ENCODE measurements at places on chromosomes 2 and 18.

- DNase-seq: no peak
Observed at GRCh38 chr2:98058191-98058975, 28.6 kb upstream of the VWA3B start.

- no peak for DNase-seq
Observed at GRCh38 chr2:141015341-141016047, 1115.3 kb downstream of the LRP1B start.

DNA sequence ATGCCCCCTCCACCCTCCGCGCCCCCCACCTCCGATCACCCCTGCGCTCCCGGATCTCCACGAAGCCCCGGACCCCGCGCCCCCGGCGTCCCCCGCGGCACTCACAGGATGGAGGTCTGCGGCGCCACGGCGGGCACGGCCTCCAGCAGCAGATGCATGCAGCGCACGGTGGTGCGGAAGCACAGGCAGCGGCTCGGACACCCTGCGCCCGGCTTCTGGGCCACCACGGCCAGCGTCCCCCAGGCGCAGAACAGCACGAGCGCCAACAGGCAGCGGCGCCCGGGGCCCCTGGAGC lies 217 bp downstream of the PXDN start:
- no peak for DNase-seq

DNA sequence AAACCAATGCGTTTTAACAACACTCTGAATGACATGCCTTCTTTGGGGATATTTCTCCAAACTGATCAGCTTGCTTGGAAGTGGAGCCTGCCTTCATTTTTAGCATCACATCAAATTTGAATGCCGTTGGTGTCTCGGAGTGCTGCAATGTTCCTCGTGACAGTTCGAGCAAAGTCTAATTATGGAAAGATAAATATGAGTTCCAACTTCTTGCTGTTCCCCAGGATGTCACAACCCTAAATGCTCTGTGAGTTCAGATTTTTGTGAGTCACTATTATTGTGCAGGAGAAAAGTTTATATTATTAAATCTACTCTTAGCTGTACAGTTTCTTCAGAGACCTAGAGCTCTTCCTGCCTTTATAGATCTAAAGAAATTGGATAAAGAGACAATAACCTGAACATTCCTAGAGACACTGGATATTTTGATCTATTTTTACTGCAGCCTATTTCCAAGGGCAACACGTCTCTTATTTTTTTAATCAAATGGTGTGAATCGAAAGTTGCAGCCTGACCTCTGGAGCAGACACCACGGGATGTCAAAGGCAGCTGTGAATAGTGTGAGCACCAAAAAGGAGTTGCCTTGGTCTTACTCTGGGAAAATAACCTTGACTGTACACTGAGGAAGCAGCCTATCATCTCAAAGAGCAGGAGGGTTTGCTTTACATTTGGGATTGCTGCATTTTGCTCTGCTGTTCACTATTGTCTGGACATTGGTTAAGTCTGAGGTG lies 330.1 kb downstream of the TDRD15 start:
- no peak for DNase-seq

GRCh38 chr2:223044092-223044836 lies 7.7 kb upstream of the KCNE4 start:
- DNase-seq: no peak

DNA sequence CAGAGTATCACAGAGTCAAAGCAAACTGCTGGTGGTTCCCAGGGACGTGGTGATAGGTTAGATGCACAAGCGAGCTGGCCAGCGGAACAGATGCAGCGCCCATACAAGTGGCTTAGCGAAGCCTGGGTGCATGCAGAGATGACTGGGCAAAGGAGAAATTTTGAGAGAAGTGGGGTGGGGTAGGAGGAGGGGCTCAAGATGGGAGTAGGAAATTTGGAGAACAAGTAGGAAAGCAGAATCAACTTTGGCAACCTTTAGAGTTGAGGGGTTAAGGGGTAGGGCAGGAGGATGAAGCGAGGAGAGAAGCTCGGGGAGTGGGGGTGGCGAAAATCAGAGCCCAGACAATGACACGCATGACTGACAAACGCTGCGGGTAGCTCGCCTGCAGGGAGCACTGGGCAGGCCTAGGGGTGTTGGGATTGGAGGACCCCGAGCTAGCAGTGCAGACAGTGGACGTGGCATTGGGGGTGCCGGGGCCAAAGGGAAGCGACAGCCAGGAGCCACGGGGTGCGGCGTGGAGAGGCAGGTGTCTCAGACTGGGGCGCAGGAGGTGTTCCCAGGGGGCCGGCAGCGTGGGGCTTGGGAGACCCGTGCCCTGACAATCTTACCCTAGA lies 431 bp downstream of the FAM98A start:
- DNase-seq: peak; percentile 15

DNA sequence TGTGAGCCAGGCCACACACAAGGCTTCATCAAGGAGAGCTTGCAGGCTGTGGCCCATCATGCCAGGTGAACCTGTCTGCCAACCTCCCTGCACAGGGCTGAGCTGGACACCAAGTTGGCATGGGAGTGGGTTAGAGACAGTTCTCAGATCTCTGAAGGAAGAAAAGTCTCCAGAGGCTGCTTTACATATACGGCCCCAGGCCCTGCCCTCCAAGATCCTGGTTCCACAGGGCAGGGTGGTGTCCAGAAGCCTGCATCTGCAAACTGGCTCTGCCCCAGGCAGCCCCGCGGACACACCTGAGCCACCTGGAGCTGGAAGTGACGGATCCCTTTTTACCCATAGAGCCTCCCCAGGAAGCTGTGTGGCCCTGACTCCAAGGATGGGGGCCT lies 24.2 kb upstream of the HES6 start:
- no peak for DNase-seq

- DNase-seq: no peak
Observed at GRCh38 chr2:174395969-174396630, 570 bp downstream of the SCRN3 start.

DNA sequence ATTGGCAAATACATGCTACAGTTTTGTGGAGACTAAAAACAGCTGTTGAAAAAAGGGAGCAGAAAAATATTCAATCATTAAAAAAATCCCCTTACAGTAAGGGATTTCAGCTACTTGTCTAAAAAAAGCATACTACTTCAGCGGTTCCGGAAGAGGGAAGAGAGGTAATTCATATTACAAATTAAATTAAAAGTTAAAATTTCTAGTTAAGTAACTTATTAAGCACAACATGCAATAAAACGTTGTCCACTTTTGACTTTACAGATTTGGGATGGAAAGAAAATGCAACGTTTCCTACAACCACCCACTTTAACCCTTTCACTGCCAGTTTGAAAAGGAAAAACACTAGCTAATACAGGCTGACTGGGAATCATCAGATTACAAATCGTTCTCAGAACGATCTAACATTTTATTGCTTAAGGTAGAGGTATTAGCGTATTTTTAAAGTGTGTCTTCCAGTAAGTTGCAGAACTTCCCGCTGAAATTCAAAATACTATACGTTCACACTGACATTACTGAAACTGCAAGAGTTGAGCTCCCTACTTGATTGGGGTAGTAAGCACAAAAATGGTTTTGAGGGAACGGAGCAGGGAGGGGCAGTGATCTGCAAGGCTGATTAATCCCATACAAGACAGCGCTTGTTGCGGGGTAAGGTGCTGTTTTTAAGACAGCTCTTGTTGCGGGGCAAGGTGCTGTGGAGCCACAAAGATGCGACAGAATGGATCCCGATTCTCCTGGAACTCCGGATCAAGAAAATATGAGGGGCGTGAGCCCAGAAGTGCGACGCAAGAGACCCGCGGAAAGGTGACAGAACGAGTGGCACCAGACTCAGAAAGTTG lies 743 bp downstream of the HADHA start:
- DNase-seq: no peak

DNA sequence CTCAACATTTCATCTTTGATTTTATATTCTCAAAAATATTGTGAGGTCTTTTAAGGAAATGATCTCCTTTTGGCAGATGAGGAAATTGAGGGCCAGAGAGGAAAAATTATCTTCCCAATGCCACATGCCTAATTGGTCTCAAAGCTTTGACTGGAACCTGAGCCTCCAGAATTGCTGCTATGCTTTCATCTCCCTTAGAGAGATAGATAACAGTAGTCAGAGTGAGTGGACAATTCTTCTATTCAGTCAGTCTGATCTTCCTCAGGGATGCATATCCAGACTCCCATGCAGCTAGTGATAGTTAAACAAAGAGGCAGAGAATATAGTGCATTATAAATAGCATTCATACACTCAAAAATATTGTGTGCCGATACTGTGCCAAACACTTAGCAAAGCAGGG lies 3.8 kb upstream of the CLASP1 start:
- no peak for DNase-seq

DNA sequence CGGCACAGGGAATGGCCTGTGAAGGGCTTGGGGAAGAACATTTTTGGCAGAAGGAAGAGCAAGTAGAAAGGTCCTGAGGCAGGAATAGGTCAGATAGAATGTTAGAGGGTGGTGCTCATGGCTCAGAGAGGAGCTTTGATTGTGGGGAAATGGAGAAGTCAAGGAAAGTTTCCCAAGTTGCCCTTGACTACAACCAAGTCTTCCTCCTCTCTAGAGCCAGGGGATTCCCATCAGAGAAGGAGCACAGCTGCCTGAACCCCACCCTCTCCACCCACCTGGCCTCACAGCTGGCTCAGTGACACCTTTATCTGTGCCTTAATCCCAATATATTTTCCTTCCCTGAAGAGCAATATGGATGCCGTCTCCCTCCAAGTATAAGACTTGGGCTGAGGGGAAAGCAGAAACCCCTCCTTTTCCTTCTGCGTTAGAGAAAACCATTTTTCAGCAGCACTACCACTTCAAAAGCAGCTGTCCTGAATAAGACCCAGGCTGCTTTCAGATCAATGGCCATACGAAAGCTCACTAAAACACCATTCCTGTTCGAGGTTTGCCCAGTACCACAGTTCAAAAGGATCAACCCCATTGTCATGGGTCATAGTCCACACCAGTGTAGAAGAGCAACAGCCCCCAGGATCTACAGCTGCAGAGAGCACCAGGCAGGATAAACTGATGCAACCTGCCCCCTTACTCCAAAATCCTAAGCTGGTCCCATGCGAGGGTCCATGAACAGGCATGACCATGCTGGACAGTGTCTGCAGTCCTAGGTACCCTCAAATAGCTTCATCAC lies 199.6 kb downstream of the AFF3 start:
- no peak for DNase-seq

DNA sequence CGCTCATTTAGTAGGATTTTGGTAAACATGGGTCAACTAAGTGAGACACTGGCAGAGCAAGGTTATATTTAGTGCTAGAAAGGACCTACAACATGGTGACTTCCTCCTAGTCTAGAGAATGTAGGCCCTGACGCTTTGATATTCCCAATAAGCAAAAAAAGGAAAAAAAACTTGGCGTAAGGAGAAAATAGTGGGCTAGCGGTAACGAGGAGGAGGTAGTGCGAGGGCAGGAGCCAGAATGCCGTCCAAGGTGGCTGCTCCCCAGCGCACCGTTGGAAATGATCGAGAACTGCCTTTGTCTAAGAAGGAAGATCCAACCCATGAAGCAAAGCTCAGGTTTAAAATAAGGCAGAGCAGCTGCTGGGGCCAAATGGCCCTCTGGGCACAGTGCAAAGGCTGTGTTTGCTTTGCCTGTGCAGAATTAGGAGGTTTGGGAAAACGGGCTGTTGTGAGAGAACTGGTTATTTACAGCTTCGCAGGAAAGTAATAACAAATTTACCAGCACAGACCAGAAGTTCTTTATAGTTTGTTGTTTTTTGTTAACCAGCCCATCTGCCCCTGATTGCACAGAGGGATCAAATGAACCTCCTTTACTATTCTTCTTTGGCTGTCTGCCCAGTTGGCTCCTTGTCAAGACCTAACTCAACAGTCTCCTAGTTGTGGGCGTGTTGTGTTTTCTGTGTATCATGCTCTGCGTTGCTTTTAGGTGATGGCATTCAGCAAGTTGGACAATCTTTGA lies 86.6 kb downstream of the ITGB1BP1 start:
- no peak for DNase-seq

- no peak for DNase-seq
Observed at GRCh38 chr2:16882706-16883105, 217.1 kb upstream of the CYRIA start.

DNA sequence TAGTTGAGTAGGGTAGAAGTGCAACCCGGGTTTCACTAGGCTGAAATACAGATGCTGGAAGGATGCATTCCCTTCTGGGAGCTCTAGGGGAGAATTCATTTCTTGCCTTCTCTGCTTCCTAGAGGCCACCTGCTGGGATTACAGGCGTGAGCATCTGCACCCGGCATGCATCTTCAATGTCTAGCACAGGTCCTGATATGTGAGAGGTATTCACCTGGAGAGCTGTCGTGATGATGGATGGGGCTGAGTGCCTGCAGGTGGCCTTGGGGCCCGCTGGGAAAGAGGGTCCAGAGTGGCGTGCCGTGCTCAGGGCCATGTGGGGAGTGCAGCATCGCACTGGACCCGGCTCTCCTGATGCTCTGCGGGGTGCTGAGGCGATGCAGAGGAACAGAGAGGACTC lies 6.6 kb upstream of the NTSR2 start:
- no peak for DNase-seq

- DNase-seq: no peak
Observed at GRCh38 chr2:85329181-85329651, 1.4 kb upstream of the TGOLN2 start.

GRCh38 chr2:214410918-214411554 lies at the start of gene VWC2L:
Gene VWC2L, plus strand, starts transcription at chr2:214411054. Its CDS starts 3,140 bp downstream, at chr2:214414194.
- DNase-seq: no peak

- no peak for DNase-seq
Observed at GRCh38 chr2:236875906-236876505, 209.7 kb upstream of the COPS8 start.

DNA sequence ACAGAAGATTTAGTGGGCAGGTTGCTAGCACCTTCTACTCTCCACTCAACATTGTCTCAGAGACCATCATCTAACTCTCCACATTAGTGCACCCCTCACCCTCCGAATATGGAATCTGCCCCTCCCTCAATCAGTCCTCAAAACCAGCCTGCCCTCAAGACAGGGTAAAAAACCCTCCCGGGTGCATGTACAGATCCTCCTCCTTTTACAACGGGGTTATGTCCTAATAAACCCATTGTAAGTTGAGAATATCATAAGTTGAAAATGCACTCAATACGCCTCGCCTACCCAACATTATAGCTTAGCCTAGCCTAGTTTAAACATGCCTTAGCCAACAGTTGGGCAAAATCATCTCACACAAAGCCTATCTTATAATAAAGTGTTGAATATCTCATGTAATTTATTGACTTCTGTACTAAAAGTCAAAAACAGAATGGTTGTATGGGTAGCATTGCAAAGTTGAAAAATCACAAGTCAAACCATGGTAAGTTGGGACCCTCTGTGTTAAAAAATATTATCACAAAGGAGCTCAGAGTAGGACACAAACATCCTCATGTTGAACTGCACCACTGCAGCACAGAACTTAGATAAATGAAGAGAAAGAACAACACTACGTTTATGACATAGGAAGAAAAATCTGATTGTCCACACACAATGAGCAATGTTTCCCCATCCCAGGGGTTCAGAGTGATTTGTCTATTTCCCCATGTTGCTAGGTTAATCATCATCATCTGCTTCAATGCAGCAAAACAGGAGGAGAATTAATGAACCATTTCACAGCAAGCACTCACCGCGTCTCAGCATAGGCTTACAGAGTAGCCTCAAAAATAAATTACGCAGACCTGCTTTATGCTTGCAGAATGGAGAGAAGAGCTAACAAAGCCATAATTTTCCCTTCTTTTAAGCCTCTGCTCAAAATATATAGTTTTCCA lies 184.1 kb upstream of the ARL4C start:
- no peak for DNase-seq

GRCh38 chr2:7517851-7518250 lies 600.6 kb downstream of the RNF144A start:
- DNase-seq: no peak
